ENCODE measurements at places on chromosomes 3 and 15. TPM values are rescaled to one million over a fixed set of nuclear protein-coding genes. Genes with fewer than 3 reads are reported as not detected.

- peaks cover 4% of the 10 kb centered on the region for H3K27me3 ChIP-seq
- no peaks in the 10 kb centered on the region for H3K4me1 ChIP-seq
- no peak for DNase-seq
- H3K36me3 ChIP-seq = no peaks in the 10 kb centered on the region
Measured at GRCh38 chr15:49900903-49901235, 218.2 kb downstream of the ATP8B4 start.

DNA sequence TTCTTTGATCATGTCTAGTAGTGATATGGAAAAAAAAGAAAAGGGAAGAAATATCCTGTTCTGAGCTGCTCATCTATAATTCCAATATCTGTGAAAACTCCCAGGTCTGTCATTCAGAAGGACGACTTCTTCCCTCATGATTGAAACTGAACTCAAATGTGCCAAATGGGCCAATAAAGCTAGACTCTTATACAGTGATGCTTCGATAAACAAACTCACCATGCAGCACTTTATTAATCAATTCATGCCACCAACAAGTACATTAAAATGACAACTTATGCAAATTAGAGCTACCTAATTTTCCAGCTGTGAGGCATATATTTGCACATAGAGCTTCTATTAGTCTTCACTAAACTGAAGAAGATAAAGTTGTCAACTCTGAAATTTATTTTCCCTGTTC lies 15.6 kb upstream of the MYH15 start:
- DNase-seq = no peak
- no peak overlapping the region for H3K27ac ChIP-seq
- no peaks in the 10 kb centered on the region for H3K4me1 ChIP-seq
- H3K27me3 ChIP-seq = no peaks in the 10 kb centered on the region
- no peaks in the 10 kb centered on the region for H3K36me3 ChIP-seq
- H3K4me3 ChIP-seq = no peak overlapping the region

DNA sequence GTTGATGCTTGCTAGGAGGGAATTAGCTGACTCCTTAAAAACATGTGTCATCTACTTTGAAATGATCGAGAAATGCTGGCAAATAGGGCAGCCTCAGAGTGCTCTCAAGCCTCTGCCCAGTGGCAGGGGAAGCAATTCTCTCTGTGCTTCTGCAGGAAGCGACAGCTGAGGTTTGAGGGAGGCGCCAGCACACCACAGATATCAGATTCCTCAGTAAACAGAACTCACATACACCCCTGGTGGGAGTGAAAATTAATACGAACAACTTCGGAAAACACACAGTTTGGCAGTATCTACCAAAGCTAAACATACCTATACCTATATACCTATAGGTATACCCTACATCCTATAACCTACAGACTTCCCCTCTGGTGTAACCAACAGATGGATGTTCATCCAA lies 61.3 kb downstream of the NSMCE3 start:
- peaks cover 23% of the 10 kb centered on the region for H3K27me3 ChIP-seq
- H3K27ac ChIP-seq = no peak overlapping the region
- H3K4me1 ChIP-seq = no peaks in the 10 kb centered on the region
- DNase-seq = no peak

Gene BTLA
- total RNA-seq = 41.2 TPM

DNA sequence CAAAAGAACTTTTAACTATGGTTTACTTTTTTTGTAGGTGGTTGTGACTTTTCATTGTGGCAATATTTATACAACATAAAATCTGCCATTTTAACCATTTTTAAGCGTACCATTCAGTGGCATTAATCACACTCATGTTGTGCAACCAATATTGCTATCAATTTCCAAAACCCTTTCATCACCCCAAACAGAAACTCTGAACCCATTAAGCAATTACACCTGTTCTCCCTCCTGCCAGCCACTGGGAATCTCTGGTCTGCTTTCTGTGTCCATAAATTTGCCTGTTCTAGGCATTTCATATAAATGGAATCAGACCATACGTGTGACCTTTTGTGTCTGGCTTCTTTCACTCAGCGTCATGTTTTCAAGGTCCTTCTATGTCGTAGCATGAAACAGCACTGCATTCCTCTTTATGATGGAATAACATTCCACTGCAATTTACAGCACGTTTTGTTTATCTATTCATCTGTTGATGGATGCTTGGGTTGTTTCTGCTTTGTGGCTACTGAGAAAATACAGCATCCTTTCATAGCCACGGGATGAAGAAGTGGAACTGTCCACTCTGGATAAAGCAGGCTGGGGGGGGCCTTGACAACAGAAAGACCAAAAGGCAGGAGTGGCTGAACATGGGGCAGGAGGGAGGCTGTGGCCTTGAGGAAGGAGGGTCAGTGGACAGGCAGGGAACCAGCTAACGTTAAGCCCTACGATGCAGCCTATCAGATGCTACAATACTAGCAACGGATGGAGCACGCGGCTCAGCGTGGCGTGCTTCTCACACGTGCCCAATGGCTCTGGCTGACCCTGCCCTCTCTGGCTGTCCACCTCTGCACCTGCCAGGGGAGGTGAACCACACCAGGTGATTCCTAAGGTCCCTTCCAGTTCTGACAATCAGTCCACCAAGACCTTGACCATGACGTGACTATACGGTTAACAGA lies 110.9 kb downstream of the SEC22A start:
- peaks cover 5% of the 10 kb centered on the region for H3K27me3 ChIP-seq
- H3K36me3 ChIP-seq = no peaks in the 10 kb centered on the region
- no peak overlapping the region for H3K27ac ChIP-seq
- H3K4me1 ChIP-seq = no peaks in the 10 kb centered on the region
- no peak for DNase-seq

GRCh38 chr3:99071096-99071495 lies 169.6 kb upstream of the DCBLD2 start:
- H3K36me3 ChIP-seq = no peaks in the 10 kb centered on the region
- H3K27ac ChIP-seq = no peak overlapping the region
- no peaks in the 10 kb centered on the region for H3K4me1 ChIP-seq
- DNase-seq = no peak
- no peak overlapping the region for H3K4me3 ChIP-seq
- H3K27me3 ChIP-seq = peaks cover 7% of the 10 kb centered on the region

Gene TRH
- total RNA-seq = not detected

Gene NR1I2
- 1.4 TPM for total RNA-seq

DNA sequence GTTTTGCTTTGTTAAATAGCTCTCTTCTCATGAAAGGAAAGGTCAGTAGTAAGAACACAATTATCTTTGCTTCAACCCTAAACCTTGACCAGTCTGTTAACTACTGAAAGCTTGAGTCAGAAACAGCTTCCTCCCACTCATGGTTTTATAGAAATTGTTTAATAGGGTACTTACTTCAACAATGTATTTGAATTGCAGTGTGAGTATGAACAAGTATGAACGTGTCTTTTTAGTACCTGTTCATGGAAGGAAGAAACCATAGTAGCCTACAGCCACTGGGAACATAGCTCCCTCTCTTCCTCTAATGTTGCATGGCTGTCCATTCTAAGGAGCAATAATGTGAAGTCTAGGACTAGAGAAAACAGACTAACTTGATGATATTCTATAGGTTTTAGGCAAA lies 311.0 kb downstream of the MCTP2 start:
- no peaks in the 10 kb centered on the region for H3K36me3 ChIP-seq
- H3K27me3 ChIP-seq = peaks cover 34% of the 10 kb centered on the region
- no peak overlapping the region for H3K27ac ChIP-seq
- H3K4me3 ChIP-seq = no peak overlapping the region

DNA sequence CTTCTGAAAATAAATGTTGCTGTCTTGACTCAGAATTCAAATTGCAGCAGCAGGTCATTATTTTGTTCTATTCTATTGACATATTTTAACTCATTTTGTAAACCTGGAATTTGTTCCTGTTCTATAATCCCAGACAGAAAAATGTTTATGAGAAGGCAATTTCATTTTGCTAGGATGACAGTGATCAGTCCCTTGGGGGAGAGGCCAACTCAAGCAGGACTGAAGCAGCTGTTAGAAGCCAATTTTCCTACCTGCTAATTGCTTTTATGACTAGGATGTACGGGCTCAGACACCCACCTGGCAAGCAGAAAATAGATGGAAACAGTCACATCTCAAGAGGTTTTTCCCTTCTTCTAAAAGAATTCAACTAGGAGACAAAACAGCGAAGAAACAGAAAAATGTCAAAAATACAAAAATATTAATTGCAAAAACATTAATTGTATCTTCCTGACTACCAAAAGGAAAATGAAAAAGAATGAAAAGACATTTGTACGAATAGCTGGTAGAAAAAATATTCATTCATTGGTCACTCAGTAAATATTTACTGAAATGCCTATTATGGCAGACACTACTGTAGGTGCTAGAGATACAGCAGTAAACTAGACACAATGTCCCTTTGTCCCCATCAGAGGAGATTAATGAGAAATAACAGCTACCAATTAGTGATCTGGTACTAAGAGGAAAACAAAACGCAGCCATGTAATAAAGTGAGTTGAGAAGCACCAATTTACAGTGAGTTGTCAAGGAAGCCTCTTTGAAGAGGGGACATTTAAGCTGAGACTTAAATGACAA lies 73.5 kb downstream of the PEAK1 start:
- no peak for DNase-seq
- H3K27me3 ChIP-seq = no peaks in the 10 kb centered on the region
- no peak overlapping the region for H3K27ac ChIP-seq
- peaks cover 11% of the 10 kb centered on the region for H3K4me1 ChIP-seq

- H3K27me3 ChIP-seq = no peaks in the 10 kb centered on the region
- no peak for DNase-seq
- no peak overlapping the region for H3K4me3 ChIP-seq
- no peaks in the 10 kb centered on the region for H3K36me3 ChIP-seq
Measured at GRCh38 chr3:78614486-78614885, 1153.3 kb downstream of the ROBO1 start.

Gene PYGO1
- not detected for total RNA-seq

DNA sequence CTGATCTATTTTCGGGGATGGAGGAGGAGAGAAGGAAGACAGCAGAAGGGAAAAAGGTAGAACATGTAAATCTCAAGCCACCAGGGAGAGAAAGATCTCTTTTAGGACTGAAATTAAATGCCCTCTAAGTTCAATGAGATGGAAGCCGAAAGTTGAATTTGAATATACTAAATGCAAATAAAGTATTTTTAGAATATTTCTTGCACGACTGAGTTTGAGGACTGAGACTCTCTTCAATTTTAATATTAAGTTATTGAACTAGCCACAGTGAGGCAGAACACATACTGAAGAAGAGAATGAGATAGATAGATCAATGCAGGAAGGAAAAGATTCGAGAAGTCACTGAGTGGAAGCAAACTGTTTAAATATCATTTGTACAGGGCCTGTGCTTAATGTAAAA lies 399.9 kb upstream of the CBLB start:
- no peak overlapping the region for H3K27ac ChIP-seq
- H3K4me3 ChIP-seq = no peak overlapping the region
- H3K36me3 ChIP-seq = no peaks in the 10 kb centered on the region
- no peaks in the 10 kb centered on the region for H3K27me3 ChIP-seq
- H3K4me1 ChIP-seq = no peaks in the 10 kb centered on the region

GRCh38 chr15:81812456-81812855 lies 233.4 kb downstream of the MEX3B start:
- no peaks in the 10 kb centered on the region for H3K36me3 ChIP-seq
- H3K4me1 ChIP-seq = no peaks in the 10 kb centered on the region
- H3K27me3 ChIP-seq = peaks cover 1% of the 10 kb centered on the region
- H3K4me3 ChIP-seq = no peak overlapping the region

DNA sequence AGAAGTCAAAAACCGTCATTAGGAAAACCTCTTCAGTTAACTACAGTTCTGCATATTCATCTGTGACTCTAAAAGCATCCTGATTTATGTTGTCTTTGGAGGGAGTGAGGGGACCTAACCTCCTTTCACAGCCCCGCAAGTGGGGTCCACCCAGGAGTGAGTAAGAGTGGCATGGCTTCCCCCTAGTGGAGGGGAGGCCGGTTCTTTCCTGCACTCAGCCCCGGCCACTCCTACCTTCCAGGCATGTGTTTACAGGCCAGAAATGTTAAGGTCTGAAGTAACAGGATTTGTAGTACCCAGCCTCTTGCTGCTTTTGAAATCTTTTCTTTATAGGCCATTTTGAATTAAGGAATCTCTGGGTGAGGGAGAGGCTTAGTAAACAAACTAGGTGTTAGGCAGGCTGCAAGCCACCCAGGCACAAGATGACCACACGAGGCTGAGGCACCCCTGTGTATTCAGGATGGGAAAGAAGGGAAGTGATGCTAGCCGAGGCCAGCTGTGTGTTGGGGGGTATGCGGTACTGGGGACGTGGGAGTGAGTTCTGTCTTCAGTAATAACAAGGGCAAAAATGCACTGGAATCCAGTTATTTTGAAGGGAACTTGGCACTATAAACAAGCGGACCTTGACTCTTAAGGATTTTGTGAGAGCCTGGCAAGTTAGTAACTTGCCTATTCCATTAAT lies 50.5 kb downstream of the CTDSPL start:
- no peak overlapping the region for H3K27ac ChIP-seq
- DNase-seq = no peak
- H3K27me3 ChIP-seq = peaks cover 5% of the 10 kb centered on the region
- H3K4me3 ChIP-seq = no peak overlapping the region

- H3K36me3 ChIP-seq = no peaks in the 10 kb centered on the region
- no peak overlapping the region for H3K4me3 ChIP-seq
- no peaks in the 10 kb centered on the region for H3K4me1 ChIP-seq
Measured at GRCh38 chr3:131892331-131892730, 142.5 kb downstream of the CPNE4 start.

- H3K36me3 ChIP-seq = no peaks in the 10 kb centered on the region
- no peak for DNase-seq
Measured at GRCh38 chr3:167450675-167451074, 23.2 kb downstream of the SERPINI2 start.

- H3K27me3 ChIP-seq = peaks cover 36% of the 10 kb centered on the region
- H3K27ac ChIP-seq = no peak overlapping the region
- no peaks in the 10 kb centered on the region for H3K36me3 ChIP-seq
- DNase-seq = no peak
Measured at GRCh38 chr15:74825866-74826265, 561 bp upstream of the CPLX3 start.

DNA sequence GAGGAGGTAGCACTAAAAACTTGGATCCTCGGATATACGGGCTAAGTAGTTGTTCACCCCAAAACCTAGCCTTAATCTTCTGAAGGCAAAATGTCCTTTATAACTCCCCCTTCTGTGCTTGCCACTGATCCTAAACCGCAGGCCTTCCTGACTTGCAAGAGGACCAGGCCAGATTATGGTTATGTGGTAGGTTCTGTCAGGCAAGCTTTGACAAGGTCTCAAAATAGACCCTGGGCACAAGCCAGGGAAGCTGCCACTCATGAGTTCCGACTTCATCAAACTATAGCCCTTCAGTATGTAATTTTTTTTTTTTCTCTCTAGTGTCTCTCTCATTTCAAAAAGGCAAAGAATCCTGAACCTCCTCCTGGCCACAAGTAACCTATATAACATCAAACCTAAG lies 3.2 kb downstream of the LRRFIP2 start:
- no peak overlapping the region for H3K4me3 ChIP-seq
- H3K27me3 ChIP-seq = no peaks in the 10 kb centered on the region
- H3K27ac ChIP-seq = no peak overlapping the region

GRCh38 chr3:123344175-123344906 lies 104.5 kb downstream of the ADCY5 start:
- H3K27ac ChIP-seq = no peak overlapping the region
- no peak overlapping the region for H3K4me3 ChIP-seq
- DNase-seq = peak; percentile 9
- peaks cover 12% of the 10 kb centered on the region for H3K4me1 ChIP-seq

Gene PPM1L
- total RNA-seq = 2.0 TPM

- DNase-seq = no peak
- no peaks in the 10 kb centered on the region for H3K36me3 ChIP-seq
- H3K4me3 ChIP-seq = no peak overlapping the region
- H3K27ac ChIP-seq = no peak overlapping the region
- H3K27me3 ChIP-seq = peaks cover 21% of the 10 kb centered on the region
Measured at GRCh38 chr3:48585411-48585810, 9.7 kb downstream of the COL7A1 start.

- H3K4me1 ChIP-seq = peaks cover 3% of the 10 kb centered on the region
- no peak overlapping the region for H3K27ac ChIP-seq
- no peak for DNase-seq
- no peaks in the 10 kb centered on the region for H3K36me3 ChIP-seq
Measured at GRCh38 chr15:66115568-66116206, 137.9 kb downstream of the MEGF11 start.

Gene SOX14
- not detected for total RNA-seq

Gene CAMKV
- 1.7 TPM for total RNA-seq
